ENCODE measurements at places on chromosomes 3 and 15. TPM values are rescaled to one million over a fixed set of nuclear protein-coding genes. Genes with fewer than 3 reads are reported as not detected.

Gene CCR4
- 0.13 TPM for polyA plus RNA-seq

Gene ROPN1
- polyA plus RNA-seq = not detected

Gene RETNLB
- polyA plus RNA-seq = not detected

Gene HERC2
- 37.9 TPM for polyA plus RNA-seq

Gene XRN1
- 8.5 TPM for polyA plus RNA-seq

Gene CYB561D2
- 19.2 TPM for polyA plus RNA-seq

Gene PIF1
- polyA plus RNA-seq = 3.1 TPM

Gene CFAP100
- polyA plus RNA-seq = not detected

Gene SPINK8
- not detected for polyA plus RNA-seq

Gene ERICH6
- not detected for polyA plus RNA-seq

Gene FBXW12
- polyA plus RNA-seq = not detected

Gene ROBO1
- 14.0 TPM for polyA plus RNA-seq

Gene SOX14
- not detected for polyA plus RNA-seq

Gene AGBL1
- not detected for polyA plus RNA-seq

Gene KLHDC8B
- 80.8 TPM for polyA plus RNA-seq

Gene HDAC11
- 27.1 TPM for polyA plus RNA-seq

Gene KBTBD13
- 0.19 TPM for polyA plus RNA-seq

Gene CASR
- 0.25 TPM for polyA plus RNA-seq

Gene FAM43A
- polyA plus RNA-seq = 28.5 TPM

Gene THPO
- polyA plus RNA-seq = 0.60 TPM

Gene GPR176
- polyA plus RNA-seq = 4.9 TPM
